Suppressor macrophage (primary cell): ENCODE measurements at places on chromosomes 4 and X.

DNA sequence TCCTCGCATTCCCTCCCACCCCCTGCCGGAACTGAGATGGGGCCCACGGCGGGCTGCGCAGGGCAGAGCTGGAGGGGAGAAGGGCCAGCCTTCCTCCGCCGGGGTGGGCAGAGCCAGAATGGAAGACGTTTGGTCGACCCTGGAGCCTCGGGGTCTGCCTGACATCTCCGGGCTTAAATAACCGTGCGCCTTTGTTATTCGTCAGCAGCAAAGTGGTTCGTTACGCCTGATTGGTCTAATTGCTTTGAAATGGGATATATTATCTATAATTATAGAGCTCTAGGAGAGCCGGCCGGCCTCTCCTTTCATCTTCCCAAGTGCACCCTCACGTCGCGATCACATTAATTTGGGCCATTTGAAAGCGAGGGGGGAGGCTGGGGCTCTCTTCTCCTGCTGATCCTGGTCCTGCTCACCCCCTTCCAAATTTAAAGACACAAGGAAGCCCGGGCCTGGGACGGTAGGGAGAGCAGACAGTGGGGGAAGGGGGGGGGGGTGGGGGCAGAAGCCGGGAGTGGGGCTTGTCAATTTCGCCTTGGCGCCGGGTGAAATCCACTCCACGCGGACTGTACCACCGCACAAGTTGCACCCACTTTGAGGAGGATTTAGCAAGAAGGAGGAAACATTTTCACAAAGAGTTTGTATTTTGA lies 4.7 kb upstream of the MSX1 start:
- no peak for DNase-seq

DNA sequence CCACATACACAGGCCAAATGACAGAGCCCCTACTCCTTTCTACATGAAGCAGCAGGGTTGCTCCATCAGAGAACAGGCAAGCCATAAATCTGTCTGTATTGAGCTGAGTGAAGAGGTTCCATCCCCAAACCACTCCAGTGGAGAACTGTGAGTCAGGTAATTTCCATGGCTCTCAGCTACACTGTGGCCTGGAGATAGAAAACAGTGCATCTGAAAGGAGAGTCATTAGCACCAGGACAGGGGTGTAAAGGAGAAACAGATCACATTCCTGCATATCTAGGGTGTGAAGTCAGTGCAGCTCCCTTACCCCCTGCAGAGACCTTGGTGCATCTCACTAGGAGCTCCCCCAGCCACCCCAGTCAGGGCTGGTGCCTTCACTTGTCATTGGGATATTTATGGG lies 314.7 kb downstream of the CHIC1 start:
- no peak for DNase-seq

GRCh38 chr4:41258783-41259182 lies 2.1 kb downstream of the UCHL1 start:
- peak; percentile 74 for DNase-seq

GRCh38 chr4:163392328-163392727 lies 48.6 kb downstream of the NPY5R start:
- peak; percentile 32 for DNase-seq

DNA sequence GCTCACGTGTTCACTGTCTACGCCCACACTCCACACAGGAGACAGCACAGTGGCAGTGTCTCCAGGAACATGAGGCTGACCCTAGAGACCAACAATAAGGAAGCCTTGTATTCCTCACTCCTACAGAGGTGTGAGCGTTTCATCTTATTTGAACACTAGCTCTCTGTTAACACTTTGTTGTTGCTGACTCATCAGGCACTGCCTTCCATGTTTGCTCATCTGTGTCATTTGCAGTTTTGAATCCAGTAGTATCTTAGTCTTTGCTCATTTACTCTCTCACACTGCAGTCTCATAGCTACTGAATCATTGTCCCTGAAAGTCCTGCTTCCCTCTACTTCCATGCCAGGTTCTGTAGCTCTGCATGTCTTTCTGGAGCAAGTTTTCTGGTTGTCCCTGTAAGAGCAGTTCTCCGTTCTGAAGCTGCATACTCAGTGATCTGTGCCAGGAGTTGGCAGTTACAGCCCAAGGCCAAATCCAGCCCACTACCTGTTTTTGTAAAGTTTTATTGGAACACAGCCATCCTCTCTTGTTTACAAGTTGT lies 80.3 kb upstream of the DCLK2 start:
- DNase-seq: peak; percentile 62

- DNase-seq: no peak
Observed at GRCh38 chr4:111113591-111113990, 490.7 kb upstream of the PITX2 start.

DNA sequence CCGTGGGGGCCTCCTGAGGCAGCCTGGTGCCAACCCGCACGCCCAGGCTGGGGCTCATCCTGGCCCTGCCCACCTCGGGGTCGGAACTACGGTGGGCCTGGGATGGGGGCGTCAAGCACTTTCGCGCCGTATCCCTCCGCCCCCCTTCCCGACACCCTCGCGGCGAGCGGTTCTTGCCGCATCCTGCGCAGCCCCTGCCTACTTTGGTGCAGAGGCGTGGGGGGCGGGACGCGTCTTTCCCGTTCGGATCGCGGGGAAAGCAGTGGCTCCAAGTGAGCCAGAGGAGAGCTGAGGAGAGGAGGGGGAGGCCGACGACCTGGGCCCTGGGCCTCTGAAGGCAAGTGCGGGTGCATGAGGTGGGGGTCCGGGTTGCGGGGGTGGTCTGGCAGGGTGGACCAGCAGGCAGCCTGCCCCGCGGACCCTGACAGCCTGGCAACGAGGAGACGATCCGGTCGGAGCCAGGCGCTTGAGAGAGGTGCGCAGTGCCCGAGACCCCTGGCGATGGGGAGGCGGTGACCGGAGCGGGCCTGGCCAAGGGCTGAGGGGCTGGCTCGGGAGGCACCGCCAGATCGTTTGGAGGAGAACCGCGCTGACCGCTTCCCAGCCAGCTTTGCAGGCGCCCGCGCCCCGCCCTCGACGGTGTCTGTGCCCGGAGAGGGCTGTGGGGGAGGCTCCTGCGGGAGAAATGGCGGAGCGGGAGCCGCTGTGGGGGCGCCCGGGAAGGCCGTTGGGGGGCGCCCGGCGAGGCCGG lies at the start of gene GPRASP2:
GPRASP2 (plus strand) TSS at position 233 of the 751 bp plus-strand sequence. CDS start 2,422 bp downstream, outside the sequence.
- peak; percentile 39 for DNase-seq

GRCh38 chr4:157045507-157046127 lies 30.3 kb upstream of the GLRB start:
- DNase-seq: peak; percentile 35

GRCh38 chr4:65918212-65918611 lies 247.9 kb upstream of the EPHA5 start:
- DNase-seq: no peak

- DNase-seq: no peak
Observed at GRCh38 chrX:9682456-9682855, 83.2 kb downstream of the GPR143 start.

DNA sequence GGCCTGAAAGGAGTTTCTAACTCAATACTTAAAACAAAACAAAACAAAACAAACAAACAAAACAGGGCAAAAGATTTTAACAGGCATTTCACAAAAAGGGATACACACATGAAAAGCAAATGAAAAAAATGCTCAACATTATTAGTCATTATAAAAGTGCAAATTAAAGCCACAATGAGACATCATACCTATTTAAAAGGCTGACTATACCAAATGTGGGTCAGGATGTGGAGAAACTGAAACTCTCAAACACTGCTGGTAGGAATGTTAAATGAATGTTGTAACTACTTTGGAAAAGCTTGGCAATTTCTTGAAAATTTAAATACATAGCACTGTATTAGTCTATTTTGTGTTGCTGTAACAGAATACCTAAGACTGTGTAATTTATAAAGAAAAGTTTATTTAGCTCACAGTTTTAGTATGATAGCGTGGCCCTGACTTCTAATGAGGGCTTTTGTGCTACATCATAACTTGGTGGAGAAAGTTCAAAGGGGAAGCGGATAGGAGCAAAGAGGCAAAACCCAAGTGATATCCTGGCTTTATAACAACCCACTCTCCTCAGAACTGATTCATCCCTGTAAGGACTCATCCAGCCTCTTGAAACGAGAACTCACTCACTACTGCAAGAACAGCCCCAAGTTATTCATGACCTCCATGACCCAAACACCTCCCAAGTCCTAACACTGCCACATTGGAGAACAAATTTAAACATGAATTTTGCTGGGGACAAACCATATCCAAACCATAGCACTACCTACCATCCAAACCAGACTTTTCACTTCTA lies 214.0 kb downstream of the TEX11 start:
- no peak for DNase-seq

DNA sequence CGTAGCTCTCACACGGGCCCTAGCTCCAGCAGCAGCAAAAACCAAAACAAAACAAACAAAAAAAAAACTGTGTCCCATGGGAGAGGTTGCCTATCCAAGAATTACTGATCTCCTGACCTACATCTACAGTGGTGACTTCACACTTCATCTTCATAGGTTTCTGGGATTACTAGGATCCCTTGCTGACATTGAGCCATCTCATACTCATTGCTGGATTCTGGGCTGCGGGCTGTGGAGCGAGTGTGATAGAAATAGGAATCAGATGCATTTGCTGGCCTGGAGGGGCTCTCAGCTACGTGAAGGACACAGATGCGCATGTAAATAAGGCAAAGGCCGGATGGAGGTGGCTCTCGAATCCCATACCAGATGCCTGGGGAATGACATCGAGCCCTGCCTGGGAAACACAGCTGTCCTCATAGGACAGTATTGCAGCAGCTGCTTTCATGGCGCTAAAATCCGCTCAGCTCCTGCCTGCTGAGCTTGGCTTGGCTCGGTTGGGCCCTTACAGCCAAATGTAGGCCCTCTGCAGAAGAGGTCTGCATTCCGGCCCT lies 41.7 kb downstream of the CNGA2 start:
- no peak for DNase-seq

GRCh38 chr4:99310389-99310788 lies 10.8 kb downstream of the ADH1B start:
- no peak for DNase-seq

DNA sequence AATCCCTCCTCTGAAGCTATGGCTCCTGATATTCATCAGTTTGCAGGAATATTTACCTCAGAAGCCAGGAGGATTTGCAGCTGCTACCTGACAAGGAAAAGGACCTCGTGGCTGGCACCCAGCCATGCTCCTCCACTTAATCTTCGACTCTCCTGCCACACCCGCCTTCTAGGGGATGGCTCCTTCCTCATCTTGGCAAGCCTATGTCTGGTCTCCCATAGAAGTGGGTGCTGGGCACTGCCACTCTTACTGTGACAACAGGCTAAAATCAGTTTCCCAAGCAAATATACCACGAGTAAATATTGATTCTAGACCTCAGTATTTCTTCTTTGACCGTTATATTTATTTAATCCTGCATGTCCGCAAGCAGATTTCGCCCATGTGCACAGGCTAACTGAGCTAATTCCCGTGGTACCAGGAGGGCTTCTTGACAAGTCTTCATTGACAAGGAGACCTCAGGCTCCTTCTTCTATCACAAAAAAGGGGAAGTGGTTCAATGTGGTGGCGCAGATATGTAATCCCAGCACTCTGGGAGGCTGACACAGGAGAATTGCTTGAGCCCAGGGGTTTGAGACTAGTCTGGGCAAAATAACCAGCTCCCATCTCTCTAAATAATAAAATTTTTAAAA lies 52.6 kb upstream of the DCTD start:
- peak; percentile 56 for DNase-seq

- no peak for DNase-seq
Observed at GRCh38 chr4:161186750-161187149, 977.0 kb downstream of the FSTL5 start.

GRCh38 chrX:131741103-131741581 lies 197.3 kb downstream of the OR13H1 start:
- no peak for DNase-seq

GRCh38 chr4:133190098-133190497 lies 41.0 kb downstream of the PCDH10 start:
- DNase-seq: no peak

GRCh38 chr4:48015678-48016077 lies 803 bp downstream of the CNGA1 start:
- no peak for DNase-seq

DNA sequence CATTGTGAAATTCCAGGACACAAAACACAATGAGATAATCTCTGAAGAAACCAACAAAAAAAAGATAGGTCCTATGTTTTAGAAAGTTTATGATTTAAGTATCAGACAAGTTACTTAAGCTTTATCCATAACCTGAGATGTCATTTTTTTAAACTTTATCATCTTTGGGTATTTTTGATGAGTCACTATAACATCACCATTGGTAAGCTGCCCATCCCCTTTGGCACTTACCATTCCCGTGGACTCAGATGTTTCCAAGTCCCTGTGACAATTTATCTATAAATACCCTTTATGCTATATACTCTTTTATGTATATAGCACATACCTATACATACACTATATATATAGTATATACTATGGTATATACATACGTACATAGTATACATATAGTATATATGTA lies 198.9 kb upstream of the GEMIN8 start:
- no peak for DNase-seq

- DNase-seq: no peak
Observed at GRCh38 chr4:128301979-128302378, 14.4 kb upstream of the PGRMC2 start.

GRCh38 chr4:8547108-8547911 lies 32.9 kb upstream of the GPR78 start:
- DNase-seq: peak; percentile 8

DNA sequence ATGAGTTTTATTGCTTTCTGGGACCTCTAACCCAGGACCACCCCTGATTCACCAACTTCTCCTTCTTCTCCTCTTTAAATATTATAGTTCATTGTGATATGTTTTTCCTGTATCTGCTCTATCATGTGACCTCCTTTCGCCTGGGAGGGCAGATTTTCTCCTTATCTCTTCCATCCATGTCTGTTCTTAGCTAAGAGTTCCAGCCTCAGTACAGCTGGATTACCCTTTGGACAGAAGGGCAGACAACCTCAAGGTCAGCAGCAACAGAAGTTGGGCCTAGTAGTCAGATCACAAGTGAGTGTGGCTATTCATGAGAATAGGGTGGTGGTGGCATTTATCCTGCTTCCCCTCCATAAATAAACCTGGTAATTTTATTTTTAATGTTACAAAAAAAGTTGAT lies 5.7 kb upstream of the XK start:
- no peak for DNase-seq

DNA sequence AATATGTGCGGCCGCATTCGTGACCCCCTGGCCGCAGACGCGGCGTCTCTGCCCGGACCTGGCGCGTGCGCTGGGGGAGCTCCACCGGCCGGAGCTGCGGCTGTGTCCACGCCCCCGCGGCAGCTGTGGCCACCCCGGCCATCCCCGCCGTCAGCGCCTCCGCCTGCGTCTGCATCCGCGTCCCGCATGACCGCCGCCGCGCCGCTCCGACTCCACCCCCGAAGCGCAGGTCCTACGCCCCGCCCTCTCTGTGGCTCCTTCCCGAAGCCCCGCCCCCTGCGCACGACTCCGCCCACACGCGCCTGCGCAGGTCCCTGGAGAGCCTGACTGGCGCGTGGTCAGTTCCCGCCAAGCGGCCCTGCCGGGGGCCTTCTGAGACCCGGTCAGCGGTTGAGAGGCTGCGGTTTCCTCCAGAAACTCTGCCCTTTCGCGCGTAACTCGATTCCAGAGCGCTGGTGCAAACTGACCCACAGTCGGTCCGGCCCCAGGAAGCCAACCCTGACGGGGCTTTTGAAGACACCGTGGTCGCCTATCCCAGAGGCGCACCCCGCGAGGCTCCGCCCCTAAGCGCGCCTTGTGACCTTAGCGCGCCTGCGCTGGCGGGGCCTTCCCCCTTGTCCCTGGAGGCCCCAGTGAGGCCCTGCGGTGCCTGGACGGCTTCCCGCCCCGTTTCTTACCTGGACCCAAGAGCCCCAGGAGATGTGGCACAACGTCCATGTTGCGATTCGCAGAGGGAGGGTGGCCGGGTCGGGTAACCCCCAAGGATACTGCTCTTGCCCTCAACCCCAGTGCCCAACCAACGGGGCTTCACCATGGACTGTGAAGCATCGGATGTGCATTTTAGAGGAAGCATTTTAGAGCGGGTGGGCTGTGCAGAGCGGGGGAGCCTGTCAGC lies at the start of gene LAGE3:
LAGE3 (minus strand) TSS at position 554 of the 895 bp plus-strand sequence; CDS start at position 188, 366 bp downstream.
- peak; percentile 97 for DNase-seq
